ENCODE measurements at places on chromosomes 5 and 9.

GRCh38 chr9:121360601-121361374, 9.3 kb downstream of the STOM start:
- no peak for DNase-seq

DNA sequence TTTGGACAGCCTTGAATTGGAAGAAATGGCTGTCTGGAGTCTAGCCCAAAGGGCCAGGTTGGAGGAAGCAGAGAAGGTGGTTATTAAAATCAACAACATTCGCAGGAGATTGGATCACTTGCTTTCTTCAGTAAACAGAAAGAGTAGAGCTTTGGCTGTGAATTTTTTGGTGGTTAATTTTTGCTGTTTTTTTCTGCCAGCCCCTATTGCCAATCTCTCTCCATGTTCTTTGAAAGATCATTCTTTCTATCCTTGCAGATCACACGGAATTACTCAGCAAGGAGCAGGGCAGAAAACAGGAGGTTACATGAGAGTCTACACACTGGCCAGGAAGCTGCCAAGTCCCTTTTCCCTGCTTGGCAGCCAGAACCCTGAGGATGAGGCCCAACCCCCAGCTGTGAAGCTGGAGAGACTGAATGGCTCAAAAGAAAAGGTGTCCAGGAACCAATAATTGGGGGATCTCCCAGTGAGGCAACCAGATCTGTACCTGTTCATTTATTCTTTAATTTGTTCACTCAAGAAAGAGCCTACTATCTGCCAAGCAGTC, 13.0 kb downstream of the GLRX start:
- no peak for DNase-seq

DNA sequence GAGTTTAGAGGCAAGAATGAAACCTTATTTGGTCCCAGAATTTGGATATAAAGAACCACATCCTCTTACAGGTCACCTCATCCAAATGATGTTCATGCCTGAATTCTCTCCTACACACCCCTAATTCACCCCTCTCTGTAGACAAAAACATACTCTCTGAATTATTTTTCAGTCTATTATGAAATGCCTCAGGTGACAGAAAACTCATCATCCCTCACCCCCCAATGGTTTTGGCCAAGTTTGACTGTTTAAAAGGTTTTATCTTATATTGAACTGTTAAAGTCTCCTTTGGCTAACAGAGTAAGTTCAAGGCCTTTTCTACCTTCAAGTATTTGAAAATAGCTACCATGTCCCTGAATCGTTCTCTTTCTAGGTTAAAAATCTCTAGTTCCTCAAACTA, 2.3 kb upstream of the CD180 start:
- DNase-seq = no peak

DNA sequence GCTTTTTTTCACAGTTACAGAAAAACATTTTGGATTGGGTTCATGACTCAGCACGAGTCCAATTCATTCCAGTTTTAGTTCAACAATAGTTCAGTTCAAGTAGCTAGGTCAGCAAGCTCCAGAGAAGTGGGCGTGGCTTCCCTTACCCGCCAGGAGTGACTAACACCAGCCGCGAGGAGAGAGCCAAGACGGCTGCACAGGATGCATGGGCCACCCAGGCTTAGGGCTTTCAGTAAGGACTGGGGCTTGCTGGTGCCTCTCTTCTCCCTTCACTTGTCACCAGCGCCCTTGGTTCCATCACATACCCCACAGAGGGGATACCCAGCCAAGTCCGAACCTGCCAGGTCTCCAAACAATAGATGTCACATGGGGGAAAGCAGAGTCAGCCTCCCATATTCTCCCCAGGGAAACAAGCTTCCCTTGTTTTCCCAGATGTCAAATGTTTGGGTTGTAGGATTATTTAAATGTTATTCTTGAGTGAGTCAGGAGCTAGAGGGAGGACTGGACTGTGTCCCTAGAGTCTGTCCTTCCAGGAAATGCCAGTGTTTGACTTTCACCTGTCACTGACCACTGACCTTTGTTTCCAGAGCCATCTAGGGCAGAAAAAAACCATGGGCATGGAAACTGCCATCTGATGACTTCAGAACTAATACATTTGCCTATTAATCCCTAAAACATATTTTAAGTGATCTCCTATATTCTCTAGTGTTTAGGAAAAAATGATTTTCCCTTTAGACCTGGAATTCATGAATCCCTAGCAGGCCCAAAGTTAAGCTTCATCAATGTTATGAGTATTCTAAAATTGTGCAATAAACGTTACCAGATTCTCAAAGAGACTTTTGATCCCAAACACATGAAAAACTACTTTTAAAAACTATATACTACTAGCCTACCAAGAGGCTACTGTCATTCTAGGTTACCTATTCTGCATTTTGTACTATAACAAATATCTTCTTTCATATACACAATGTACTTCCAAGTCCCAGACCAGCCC, 51.9 kb downstream of the NIPAL4 start:
- no peak for DNase-seq
